G401 (cell line): ENCODE measurements at places on chromosomes 7 and 10. TPM values are rescaled to one million over a fixed set of nuclear protein-coding genes. Genes with fewer than 3 reads are reported as not detected.

DNA sequence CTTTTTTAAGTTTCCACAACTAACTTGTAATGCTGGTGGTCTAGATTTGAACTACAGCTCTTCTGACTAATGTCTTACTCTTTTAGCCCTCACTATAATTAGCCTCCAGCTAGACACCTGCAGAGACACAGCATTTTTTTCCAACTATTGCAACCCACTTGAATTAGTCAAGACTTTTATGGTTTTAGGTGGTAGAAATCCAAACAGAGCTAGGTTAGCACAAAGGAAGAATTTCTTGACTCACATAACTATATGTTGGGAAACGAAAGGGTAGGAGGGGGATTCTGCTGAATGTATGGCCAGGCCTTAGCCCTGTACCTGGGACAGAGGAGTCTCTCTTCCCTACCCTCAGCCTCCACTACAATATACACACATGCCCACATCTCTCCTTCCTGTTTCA is 586.1 kb downstream of the INHBA start:
- DNase-seq, result no peak

- no peak for DNase-seq
Measured at GRCh38 chr7:97697396-97697795, 34.5 kb upstream of the TAC1 start.

- peak; percentile 48 for DNase-seq
Measured at GRCh38 chr10:21534604-21535493, 817 bp downstream of the MLLT10 start.

- DNase-seq, result no peak
Measured at GRCh38 chr10:12091421-12091820, 22.7 kb downstream of the DHTKD1 start.

- no peak for DNase-seq
Measured at GRCh38 chr10:80081026-80081425, 2.6 kb downstream of the TMEM254 start.

GRCh38 chr10:71756311-71757191 is 16.8 kb downstream of the VSIR start:
- peak; percentile 37 for DNase-seq

- no peak for DNase-seq
Measured at GRCh38 chr10:44060719-44061118, 324.2 kb downstream of the CXCL12 start.

DNA sequence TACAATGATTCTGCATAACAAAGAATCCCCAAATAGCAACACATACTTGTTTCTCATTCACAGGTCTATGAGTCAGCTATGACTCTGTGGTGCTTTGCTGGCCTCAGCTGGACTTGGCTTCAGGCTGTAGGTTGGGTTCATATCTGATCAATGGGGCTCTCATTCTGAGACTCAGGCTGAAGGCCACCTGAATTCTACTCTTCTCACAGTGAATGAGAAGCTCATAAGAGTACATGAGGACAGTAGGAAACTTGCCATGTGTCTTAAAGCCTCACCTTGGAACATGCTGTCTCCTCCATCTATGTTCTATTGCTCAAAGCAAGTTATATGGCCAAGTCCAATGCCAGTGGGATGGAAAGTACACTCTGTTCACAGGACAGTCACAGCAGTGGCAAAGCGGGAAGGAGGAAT is 292.9 kb downstream of the BMPER start:
- DNase-seq, result no peak

DNA sequence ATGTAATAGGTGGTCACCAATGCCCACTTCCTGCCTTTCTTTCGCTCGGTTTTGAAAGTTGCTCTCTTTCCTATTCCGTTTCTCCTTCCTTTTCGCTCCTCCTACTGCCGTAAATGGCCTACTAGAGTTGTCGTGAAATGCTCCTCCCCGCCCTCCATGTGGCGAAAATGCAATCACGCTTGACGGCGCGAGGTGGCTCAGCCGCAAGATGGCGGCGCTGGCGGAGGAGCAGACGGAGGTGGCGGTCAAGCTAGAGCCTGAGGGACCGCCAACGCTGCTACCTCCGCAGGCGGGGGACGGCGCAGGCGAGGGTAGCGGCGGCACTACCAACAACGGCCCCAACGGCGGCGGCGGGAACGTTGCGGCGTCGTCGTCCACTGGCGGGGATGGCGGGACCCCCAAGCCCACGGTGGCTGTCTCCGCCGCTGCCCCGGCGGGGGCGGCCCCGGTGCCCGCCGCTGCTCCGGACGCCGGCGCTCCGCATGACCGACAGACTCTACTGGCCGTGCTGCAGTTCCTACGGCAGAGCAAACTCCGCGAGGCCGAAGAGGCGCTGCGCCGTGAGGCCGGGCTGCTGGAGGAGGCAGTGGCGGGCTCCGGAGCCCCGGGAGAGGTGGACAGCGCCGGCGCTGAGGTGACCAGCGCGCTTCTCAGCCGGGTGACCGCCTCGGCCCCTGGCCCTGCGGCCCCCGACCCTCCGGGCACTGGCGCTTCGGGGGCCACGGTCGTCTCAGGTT is at the start of gene TAF5:
Gene TAF5 (plus strand): TSS at position 195 of the 737 bp plus-strand sequence. CDS start 14 bp downstream, at position 209.
- DNase-seq, result peak; percentile 96

DNA sequence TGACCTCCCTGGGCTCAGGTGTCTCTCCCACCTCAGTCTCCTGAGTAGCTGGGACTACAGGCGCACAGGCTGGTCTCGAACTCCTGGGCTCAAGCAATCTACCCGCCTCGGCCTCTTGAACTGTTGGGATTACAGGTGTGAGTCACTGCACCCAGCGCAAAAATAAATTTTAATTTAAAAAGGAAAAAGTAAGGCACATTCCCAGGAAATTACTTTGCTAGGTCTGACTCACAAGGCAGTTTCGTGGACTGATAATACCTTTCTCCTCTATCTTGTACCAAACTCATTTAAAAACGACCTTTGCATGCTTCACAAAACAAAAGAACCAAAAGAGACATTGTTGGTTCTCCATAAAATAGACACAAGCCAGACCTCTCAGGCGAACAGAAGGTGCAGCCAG is 29.7 kb downstream of the PARP12 start:
- DNase-seq, result no peak

GRCh38 chr10:34001087-34001580 is 666.7 kb upstream of the NRP1 start:
- no peak for DNase-seq

Gene OR13A1
- not detected in 2 replicates for total RNA-seq

Gene RPS24
- 3,664 and 4,261 TPM in 2 replicates for total RNA-seq

Gene OLAH
- not detected in 2 replicates for total RNA-seq

Gene BAMBI
- 230 and 279 TPM in 2 replicates for total RNA-seq

Gene CPA1
- total RNA-seq, result not detected in 2 replicates

Gene GPR37
- not detected in 2 replicates for total RNA-seq

Gene PTPRN2
- total RNA-seq, result not detected in 2 replicates

Gene RAPGEF5
- 3.4 and 3.6 TPM in 2 replicates for total RNA-seq

Gene CLDN15
- total RNA-seq, result 1.8 and 4.3 TPM in 2 replicates

Gene TLL2
- total RNA-seq, result 0.37 and 0.44 TPM in 2 replicates

Gene EGFR
- total RNA-seq, result 0.12 and 0.68 TPM in 2 replicates

Gene TMEM196
- total RNA-seq, result not detected in 2 replicates
